ENCODE measurements at places on chromosomes 5 and 9.

GRCh38 chr5:56476487-56476856 lies 243.3 kb upstream of the ANKRD55 start:
- no peak for DNase-seq

DNA sequence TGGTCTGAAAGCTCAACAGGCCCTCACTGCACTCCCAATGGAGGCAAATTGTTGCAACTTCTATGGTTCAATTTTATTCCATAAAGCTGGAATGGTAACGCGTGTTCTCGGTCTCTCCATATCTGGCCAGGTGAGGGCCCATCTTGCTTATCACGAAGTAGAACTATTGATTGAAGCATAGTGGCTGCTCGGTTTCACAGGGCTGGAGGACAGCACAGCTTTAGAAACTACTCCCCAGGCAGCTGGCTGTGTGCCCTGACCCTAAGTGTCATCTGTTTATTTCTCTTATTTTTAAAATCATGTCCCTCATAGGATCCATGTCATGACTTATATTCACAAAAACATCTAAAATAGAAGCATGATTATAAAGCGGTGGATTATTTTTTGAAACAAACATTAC lies 223.4 kb downstream of the NPR3 start:
- DNase-seq: no peak

- no peak for DNase-seq
Measured at GRCh38 chr5:143312822-143313221, 90.7 kb downstream of the NR3C1 start.

DNA sequence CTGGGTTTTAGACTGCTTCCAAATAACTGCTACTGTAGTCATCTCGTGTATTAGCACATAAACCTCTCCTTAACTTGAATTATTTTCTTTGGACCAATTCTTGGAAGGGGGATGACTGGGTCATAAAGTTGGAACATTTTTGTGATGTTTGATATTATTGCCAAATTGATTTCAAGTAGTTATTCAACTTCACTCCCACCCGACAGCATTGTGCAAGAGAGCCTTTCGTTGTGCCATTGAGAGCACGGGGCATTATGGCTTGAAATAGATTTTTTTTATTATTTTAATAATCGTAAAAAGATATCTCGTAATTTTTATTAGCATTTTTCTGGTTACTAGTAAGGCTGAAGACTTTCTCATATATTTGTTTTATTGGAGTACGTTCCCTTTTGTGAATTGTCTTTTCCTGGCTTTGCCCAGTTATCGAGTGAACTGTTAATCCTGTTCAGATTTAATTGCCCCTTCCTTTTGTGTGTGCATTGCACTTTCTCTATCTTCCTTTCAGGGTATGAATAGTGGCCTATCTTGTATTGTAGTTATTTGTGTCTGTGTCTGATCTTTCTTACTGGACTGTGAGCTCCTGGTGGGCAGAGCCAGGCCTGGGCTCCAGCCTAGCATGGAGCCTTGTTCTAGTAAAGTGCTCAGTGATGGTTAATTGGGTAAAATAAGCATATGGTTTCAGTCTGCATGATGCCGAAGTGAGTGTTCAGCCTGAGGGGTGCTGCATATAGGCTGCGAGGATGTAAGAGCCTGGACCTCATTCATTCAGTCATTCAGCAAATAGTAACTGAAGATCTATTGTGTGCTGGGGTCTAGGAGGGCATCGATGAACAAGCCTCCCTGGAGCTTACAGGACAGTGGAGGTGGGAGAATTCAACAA lies 93.5 kb upstream of the SHB start:
- no peak for DNase-seq

- DNase-seq: no peak
Measured at GRCh38 chr5:170633235-170634081, 129.6 kb downstream of the KCNIP1 start.

- no peak for DNase-seq
Measured at GRCh38 chr5:91556-92263, at the start of gene PLEKHG4B. PLEKHG4B (plus strand) TSS chr5:92168; CDS start chr5:92232, 64 bp downstream.

GRCh38 chr5:135053278-135053677 lies 19.2 kb upstream of the PITX1 start:
- DNase-seq: no peak

Measured in stimulated activated CD4-positive, alpha-beta T cell treated with anti-CD3 and anti-CD28 coated beads, Interleukin-1b, Interleukin-23, amount 100 ng/mL, for 24 hours (primary cell).